ENCODE measurements at places on chromosomes 1 and 21.

GRCh38 chr1:15538771-15539170 lies 12.1 kb downstream of the DNAJC16 start:
- no peak for DNase-seq

GRCh38 chr1:157288996-157289395 lies 150.8 kb upstream of the ETV3 start:
- no peak for DNase-seq

DNA sequence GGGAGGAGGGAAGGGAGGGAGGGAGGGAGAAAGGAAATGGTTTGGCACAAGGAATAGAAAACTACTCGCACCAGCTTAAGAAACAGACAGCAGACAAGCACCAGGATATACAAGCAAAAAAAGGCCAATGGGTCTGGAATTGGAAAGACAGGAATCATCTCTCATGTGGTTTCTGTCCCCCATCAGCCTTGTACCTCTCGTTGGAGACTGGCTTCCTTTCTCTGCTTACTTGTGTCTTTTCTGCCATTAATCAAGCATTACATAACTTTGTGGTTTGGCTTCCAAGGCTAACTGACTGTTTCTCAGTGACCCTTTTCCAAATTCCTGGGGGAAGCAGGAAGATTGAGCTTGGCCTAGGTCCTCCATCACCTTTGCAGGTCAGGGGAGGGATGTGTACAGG lies 11.8 kb upstream of the RALGPS2 start:
- no peak for DNase-seq

- no peak for DNase-seq
Measured at GRCh38 chr1:36776948-36777831, 257.1 kb downstream of the GRIK3 start.

DNA sequence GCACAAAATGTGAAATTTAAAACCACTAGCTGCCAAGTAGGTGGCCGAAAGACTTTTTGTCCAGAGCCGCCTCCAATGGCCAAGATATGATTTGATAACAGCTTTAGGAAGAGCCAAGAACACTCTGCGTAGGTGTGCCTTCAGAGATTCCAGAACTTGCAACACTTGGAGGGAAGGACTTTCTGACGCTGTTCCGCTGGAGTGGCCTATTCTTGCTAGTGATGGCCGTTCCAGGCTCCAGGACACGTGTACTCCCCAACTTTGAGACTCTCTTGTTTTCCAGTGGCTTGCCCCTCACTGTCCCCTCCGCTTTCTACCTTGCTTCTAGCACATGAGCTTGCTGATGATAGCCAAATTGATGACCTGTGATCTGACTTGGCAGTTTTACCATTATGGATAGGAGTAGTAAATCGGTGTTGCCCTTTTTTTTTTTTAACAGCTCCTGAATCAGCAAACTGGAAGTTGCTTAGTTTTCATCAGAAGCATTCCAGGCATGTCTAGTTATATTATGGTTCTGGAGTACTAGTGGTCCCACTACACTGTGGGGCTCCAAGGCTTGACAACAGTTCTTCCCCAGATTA lies 1.0 kb downstream of the PRDX6 start:
- peak; percentile 45 for DNase-seq

GRCh38 chr1:176601348-176601747 lies 138.4 kb downstream of the PAPPA2 start:
- no peak for DNase-seq

GRCh38 chr21:14787312-14787711 lies 241.2 kb upstream of the SAMSN1 start:
- no peak for DNase-seq

- DNase-seq: no peak
Measured at GRCh38 chr1:94942171-94943128, 15.5 kb upstream of the CNN3 start.

DNA sequence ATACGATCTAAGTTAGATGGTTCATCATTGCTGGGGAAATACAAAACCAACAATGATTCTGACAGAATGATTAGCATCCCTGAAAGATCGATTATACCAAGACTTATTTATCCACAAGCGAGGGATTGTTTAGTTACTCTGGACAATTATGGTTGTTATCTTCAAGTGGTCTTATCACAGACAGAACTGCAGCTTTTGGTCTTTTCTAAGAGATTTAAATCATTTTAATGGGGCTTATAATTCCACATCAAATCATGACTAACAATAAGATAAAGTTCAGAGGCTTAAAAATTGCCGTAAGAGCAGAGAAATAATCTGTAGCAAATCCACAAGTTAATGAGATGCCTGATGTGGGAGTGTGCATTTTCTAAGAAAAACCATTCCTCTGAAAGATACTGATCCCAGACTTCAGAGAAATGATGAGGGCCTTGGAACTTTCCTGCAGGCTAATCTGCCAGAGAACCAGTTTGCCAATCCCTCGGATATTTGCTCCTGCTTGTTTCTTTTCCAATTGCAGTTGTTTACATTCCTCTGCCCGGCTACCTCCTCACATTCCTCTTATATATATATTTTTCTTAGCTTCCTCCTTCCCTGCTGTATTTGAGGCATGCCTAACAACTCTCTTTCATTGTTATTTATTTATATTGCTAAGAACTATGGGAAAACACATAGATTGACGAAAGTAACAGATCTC lies 134.8 kb downstream of the BACH1 start:
- no peak for DNase-seq

GRCh38 chr1:111499026-111499785 lies 4.2 kb downstream of the ADORA3 start:
- no peak for DNase-seq

DNA sequence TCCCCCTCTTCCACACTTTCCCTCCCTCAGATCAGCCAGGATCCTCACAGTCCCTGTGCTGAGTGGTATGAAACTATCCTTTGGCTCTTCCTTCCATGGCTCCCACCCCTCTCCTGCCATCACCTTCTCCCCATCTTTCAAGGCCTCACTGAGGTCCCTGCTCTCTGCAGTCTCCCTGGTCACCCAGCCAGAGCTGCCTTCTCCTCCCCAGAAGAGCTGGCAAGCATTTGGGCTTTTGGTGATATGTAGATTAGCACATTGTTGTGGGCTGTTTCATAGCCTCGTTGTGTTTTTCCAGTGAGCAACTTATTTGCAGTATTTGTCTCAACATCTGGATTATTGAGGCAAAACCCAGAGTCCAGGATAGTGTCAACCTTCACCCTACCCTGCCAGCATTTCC lies 2.2 kb downstream of the CSF1 start:
- no peak for DNase-seq

GRCh38 chr1:37606481-37607263 lies 10.9 kb upstream of the GNL2 start:
- no peak for DNase-seq

DNA sequence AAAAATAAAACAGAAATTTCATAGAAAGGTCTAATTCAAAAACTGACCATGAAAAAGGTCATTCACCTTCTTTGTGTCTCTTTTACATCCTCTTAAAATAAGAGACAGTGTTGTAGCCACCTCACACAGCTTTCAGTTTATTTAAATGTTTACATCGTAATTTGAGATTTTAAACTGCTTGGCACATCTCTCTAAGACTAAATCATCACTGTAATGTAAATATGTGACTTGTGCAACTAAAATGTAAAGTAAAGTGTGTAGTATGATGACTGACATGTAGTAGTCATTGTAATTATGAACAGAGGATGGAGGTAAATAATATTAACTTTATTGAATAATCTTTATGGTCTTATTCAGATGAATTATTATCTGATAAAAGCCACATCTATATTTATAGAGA lies 283.9 kb downstream of the KCNT2 start:
- DNase-seq: no peak

DNA sequence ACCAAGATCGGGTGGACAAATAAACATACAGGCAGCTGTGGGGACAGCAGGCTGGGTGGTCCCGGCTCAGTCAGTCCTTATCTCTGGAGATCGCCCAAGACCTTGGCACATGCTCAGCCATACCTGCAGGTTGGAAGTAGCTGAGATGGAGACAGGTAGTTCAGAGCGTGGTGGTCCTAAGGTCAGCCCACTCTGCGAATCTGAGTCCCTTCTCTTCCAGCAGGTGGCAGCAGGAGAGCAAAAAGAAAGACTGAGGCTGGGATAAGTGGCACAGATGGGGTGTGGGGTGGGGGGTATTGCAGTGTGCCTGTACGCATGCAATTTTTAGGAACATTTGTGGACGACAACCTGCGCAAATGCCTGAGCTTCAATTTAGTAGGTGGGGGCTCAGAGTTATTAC lies 104.9 kb downstream of the TENT5C start:
- DNase-seq: no peak

DNA sequence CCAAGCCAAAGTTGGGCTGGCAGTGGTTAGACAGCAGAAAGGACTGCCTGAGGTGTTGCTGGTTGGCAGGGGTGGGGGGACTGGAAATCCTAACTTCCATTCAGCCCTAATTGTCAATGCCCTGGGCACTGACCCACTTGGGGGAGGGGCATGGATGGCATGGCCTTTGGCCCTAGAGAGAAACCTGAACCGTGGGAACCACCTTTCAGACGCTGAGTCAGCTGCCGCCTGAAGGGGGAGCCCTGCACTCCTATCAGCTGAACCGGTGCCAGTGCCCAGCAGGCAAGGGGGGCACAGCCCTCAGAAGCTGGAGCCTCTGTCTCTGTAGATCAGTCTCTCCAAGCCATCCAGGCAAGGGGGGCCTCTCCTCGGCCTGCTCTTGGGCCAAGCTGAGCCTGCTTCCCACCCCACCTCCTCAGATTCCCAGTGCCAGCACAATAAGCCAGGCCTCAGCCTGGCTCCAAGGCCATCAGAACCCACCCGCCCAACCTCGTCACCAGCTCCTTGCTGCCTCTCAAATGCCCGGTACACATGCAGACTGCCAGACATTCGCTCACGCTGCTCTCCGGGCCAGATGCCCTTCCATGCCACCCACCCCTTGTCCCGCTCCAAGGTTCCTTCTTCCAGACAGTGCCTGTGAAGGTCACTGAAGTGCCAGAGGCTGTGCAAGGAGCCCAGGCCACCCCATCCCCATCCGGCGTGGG lies 11.6 kb downstream of the TINAGL1 start:
- DNase-seq: peak; percentile 85

Measured in D341Med (cell line).